HAP-1 (cell line): ENCODE measurements at places on chromosomes 4 and X.

DNA sequence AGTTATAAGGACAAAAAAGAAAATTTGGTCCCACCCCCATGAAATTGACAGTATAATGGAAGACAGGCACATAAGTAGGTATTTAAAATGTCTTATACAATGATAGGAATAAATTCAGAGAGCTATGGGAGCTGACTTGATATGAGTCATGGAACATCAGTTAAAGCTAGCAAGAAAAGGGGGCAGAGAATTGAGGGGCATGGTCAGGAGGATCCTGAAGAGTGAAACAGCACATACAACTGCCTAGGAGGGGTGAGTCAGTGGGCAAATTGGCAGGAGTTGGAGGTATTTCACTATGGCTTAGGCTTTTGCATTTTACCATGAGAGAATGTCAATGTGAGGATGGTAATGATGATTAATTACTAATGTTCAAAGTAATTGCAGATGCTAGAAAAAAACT is 95.4 kb upstream of the BANK1 start:
- no peak for DNase-seq

- DNase-seq, result no peak
These were observed 12.1 kb downstream of the ARMCX6 start for GRCh38 chrX:101605728-101606127.

GRCh38 chr4:2593003-2593402 is 56.6 kb downstream of the FAM193A start:
- no peak for DNase-seq

DNA sequence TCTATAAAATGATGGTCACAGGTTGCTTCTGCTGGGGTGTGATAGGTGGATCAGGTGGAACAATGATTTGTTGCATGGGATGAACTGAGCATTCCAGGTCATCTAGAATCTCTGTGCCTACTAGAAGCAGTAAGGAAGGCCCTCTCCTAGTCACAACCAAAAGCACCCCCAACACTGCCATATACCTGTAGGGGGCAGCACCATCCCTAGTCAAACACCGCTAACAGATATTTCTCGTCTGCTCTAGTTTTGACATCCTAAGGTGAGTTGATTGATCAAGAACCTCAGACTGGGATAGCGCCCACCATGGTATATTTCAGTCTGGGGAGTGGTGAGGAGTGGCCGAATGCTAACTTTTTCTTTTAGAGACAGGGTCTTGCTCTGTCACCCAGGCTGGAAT is 160.2 kb downstream of the NHS start:
- peak; percentile 82 for DNase-seq

- DNase-seq, result peak; percentile 46
These were observed 81.4 kb downstream of the CEP44 start for GRCh38 chr4:174365018-174365587.

DNA sequence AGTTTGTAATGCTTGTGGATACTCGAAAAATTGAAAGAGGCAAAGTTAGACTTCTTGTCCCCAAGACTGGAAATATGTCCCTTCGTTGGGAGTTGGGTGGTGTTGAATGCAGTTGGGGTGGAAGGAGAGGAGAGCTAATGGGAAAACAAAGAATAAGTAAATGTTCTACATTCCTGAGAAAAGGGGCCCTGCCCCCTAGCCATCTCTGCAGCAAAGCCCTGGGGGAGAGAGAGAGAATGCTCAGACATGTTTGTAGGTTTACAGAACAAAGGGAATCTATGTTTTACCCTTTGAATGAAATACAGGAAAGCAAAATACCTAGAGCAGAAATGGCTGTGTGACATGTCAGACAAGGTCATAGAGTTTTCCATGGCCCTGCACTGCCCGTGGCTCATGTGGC is 88.1 kb downstream of the RASL11B start:
- no peak for DNase-seq

DNA sequence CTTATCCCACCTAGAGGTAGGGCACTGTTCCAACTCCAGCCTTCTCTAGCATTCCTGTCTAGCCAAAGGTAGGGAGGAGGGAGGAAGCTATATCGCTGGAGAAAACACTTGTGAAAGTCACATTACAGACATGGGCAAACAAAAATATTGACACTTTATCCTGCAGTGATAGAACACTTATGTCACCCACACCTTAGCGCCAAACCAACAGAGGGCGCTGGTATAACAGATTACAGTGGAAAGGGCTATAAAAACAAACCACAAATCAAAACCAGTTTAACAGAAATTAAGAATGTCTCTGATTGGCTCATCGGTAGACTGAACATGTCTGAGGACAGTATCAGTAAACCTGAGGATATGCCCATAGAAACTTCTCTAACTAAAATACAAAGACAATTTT is 451.3 kb downstream of the TLL1 start:
- peak; percentile 46 for DNase-seq

DNA sequence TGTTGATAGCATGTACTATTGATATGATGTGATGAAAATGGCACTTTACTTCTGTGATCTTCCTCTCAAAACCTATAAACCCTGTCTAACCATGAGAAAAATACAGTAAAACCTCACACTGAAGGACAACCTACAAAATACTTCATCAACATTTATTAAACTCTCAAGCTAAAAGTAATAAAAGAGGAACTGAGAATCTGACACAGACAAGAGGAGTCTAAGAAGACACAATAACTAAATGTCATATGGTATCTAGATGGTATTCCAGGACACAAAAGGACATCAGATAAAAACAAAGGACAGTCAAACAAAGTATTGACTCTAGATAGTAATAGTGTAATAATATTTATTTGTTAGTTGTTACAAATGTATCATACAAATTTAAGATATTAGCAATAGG is 655.3 kb downstream of the SH3BGRL start:
- no peak for DNase-seq

- DNase-seq, result no peak
These were observed 107.9 kb upstream of the TEX13D start for GRCh38 chrX:124224528-124224927.

- no peak for DNase-seq
These were observed 237.6 kb downstream of the FSTL5 start for GRCh38 chr4:161926033-161926828.

DNA sequence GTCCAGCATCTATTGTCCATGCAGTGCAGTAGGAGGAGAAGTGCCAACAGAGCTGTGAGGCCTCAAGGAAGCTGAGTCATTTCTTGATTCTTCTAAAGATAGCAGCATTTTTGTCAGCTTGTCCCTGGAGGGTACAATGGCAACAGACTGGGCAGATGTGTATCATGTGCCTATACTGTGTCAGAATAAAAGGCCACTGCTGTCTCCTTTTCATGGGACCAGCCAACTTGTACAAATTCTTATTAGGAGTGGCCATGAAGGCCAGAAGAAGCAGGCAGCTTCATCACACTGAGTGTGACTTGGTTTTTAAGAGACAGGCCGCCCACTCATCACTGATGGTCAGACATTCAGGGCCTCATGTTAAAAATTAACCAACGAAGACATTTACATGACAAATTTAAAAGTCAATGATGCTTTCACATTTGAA is 185.0 kb upstream of the FAM241A start:
- DNase-seq, result no peak

- DNase-seq, result peak; percentile 39
These were observed 134.0 kb upstream of the ZIC3 start for GRCh38 chrX:137431693-137432488.

- no peak for DNase-seq
These were observed 239.7 kb upstream of the NOCT start for GRCh38 chr4:138775890-138776289.

GRCh38 chrX:108020631-108021030 is 24.2 kb upstream of the VSIG1 start:
- DNase-seq, result peak; percentile 24
